ENCODE measurements at places on chromosomes 4 and X.

- DNase-seq, result no peak
These were observed 83.8 kb downstream of the FIP1L1 start for GRCh38 chr4:53461244-53461643.

- no peak for DNase-seq
These were observed 660.5 kb upstream of the SPANXN1 start for GRCh38 chrX:144586756-144587155.

DNA sequence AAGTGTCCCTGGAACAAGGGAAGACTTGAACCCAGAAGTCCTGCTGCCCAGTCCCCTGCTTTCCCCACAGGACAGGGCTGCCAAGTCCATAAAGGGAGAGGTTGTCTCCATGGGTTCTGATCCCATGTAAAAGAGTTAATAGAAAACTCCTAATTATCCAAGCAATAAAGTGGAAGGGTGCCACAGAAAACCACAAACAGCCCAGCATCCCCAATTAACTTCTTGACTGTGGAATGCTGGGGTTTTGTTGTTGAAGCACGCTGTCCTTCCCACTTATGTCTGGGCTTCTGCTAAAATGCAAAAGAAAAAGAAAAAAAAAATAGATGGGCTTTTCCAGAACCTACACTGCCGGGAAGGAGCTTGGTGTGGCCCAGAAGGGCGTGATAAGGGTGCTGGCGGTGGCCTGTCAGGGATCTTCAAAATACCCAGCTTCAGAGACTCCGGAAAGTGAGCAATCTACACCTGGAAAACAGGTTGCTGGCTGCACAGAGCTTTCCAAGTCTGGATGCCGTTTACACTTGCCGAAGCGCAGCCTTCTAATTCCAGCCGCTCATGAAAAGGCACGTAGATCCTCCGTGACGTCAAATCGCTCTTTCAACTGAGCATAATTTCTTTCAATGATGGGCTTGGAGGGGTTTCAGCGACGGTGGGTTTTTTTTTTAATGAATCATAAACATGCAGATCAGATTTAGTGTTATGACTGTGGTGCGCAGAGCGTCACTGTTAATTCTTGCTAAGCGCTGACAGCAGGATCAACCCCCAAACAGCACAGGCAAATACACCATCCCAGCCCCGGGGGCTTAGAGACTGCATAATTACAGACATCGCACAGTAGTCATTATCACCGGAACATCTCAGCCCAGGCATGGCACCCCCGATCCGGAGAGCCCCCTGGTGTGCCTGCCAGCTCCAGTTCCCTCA lies 197.6 kb downstream of the BCOR start:
- DNase-seq, result no peak

- peak; percentile 28 for DNase-seq
These were observed at the start of gene PPP1R3F for GRCh38 chrX:49269767-49270248. Gene PPP1R3F, plus strand, starts transcription at chrX:49269793. Its CDS starts 77 bp downstream, at chrX:49269870.

DNA sequence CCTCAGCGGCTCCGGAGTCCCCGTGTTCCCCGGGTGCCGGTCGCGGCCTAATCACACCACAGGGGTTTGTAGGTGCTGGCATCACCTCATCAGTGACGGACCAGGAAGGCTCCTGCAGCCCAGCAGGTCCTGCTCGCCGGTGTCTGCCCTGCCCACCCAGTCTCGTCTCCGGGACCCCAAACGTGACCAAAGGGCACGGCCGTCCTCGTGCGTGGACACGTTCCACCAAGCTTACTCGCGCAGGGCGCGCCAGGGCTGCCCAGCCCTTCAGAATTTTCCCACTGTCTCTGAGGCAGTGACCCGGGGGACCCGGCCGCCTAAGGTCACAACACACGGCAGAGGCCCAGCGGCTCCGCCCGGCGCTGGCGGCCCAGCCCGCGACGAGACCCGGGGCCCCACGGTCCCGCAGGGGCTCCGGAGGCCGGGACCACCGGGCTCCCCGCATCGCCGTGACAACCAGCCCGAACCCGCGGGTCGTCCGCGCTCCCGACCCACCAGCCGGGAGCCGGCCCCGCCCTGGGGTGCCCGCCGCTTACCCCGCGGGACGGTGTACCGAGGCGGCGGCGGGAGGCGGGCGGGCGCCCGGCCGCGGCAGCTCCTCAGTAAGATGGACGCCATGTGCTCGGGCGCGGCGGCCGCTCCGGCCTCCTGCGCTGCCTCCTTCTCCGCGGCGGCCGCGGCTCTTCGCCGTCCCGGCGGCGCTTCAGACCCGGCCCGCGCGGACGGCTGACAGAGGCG lies 454 bp downstream of the LETM1 start:
- no peak for DNase-seq

DNA sequence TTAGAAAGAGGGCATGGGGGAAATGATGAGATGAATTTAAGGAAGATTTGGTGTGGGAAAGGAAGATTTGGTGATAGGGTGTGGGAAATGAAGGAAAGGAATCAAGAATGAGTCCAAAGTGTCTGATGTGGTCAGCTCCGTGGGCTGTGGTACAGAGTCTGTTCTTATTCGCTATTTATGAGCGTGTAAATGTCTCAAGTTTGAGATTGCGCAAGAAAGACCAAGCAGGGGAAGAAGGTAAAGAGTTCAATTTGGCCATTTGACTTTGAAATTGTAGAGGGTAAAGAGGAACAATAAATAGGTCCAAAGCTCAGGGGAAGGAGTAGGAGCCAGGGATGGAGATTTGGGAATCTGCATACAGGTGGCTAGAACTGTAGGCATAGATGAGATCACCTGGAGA lies 11.3 kb upstream of the SMS start:
- no peak for DNase-seq

DNA sequence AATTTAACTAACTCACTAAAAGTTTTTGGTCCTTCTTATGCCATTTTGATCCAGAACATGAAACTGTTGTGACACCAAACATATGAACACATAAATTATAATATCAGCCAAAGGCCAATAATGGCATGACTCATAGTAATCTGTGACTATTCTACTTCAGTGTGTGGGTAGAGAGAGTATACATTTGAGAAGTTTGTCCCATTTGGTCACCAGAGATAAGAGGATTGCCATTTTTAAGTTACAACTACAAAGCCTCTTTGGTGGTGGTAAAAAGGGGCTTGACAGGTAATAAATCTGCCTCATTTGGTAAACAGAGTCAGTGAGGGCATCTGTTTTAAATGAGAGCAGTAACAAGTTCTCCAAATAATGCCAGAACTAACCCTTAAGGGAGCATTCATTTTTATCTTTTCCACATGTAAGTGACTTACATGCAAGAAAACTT lies 117.9 kb downstream of the TBC1D19 start:
- DNase-seq, result no peak

GRCh38 chrX:65926095-65927019 lies 113.5 kb downstream of the VSIG4 start:
- no peak for DNase-seq

DNA sequence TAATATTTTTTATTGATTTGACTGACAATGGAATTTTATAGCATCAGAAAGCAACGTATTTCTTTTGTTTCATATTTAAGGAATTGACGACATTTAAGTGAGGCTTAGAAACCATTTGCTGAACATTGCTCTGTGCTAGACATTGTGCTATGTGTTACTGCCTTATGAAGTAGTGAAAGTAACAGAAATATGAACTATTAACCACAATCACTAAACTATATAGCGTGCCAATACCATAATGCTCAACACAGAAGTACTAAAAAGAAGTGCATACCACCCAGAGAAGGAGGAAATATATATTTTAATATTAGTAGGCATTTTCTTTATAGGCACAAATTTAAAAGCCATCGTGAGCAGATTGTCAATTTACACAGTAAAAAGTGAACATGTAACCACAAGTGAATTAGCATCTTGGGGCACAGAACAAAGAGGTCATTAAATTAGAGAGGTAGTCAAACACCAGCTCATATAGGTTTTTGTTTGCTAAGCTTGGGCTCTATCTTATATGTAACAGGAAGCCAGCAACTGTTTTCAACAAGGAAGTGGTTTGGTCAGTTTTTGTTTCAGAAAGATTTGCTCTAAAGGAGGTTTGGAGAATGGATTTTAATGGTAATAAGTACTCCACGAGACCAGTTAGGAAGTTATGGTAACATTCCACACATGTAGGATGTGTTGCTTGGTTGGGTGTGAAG lies 270.7 kb downstream of the GRXCR1 start:
- no peak for DNase-seq

DNA sequence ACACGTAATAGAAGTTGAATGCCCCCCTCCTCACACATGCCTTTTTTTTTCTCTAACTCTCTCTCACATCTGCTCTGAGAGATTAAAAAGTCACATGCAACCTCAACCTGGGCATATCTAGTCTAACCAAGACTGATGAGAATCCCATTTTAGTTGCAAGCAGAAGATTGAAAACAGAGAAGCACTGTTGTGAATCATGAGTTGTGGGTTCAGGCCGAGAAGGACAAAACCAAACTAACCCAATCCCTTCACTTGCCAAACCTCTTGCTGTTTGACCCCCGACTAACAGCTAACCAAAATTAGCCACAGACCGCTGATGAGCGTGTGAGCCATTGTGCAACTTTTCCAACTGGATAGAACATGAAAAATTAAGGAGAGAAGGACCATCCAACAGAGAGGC lies 31.8 kb downstream of the CXCL1 start:
- no peak for DNase-seq

GRCh38 chr4:6178757-6179156 lies 21.6 kb downstream of the JAKMIP1 start:
- DNase-seq, result no peak

GRCh38 chr4:174999407-174999806 lies 81.2 kb downstream of the ADAM29 start:
- no peak for DNase-seq

DNA sequence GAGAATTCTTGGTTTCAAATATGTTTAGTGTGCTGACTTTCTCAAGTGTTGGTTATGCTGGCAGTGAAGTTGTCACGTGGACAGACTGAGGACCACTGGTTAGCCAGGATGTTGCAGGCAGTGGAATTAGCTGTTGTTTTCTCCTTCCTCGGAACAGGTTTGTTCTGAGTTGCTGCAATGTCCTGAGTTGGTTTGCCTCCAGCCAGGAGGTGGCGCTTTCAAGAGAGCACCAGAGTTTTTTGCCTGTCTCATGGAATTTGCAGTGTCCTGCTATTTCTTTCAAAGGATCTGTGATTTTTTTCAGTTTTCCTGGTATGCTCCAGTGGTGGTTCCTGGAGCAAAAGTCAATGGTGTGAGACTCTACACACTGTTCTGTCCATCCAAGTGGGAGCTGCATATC lies 158.1 kb upstream of the CXorf66 start:
- DNase-seq, result peak; percentile 13

DNA sequence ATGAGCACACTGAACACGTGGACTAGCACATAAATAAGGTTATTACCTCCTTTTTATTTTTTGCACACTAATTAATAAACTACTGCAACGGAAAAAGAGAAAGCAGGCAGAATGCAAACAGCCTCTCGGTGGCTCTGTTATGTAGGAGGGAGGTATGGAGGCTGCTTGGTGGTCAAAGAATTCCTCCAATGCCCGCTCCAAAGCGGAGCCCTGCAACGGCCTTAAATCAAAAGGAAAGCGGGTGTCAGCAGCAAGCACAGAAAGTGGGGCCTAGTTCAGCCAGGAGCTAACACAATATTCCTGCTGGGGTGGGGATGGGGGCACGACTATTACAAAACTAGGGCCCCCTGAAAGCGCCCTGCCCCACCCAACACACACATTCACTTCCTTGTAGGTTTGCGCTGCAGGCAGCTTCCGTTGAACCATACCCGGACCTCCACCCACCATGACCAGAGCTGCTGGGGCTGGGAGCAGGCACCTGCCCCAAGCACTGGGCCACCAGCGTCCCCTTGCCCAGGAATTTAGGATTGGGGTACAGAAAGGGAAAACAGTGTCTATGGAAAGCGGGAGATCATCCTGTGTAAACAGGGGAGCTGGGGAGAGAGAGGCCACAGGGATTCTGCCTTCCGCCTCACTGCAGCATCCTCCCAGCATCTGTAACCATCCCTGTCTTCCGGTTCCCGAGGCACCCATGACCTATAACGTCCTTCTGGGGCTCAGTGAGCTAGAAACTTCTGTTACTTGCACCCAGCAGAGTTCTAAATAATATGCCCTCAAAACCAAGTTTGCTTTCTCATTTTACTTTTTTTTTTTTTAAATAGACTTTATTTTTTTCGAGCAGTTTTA lies 57.1 kb upstream of the DDX3X start:
- DNase-seq, result no peak

- DNase-seq, result no peak
These were observed 287.0 kb upstream of the GALNT7 start for GRCh38 chr4:172881645-172882044.

GRCh38 chrX:101223226-101223625 lies 3.6 kb downstream of the DRP2 start:
- DNase-seq, result no peak

GRCh38 chr4:139509727-139510410 lies 46.1 kb downstream of the SETD7 start:
- no peak for DNase-seq

DNA sequence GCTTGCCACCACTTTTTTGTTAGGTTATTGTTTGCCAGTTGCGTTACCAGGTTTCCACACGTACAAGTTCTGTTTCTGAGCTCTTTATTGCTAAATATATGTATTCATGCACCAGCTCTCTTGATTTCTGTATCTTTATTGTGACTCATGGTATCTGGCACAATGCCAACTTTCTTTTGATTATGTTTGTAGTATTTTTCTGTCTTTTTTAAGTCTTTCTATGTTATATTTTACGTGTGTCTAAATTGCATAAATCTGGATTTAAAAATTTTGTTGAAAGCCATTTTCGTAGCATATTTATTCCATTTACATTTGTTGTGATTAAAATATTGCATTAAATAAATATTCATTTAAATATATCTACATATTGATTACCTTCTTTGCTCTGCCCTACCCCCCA lies 73.8 kb downstream of the KDM6A start:
- DNase-seq, result no peak

- DNase-seq, result peak; percentile 67
These were observed 4.2 kb upstream of the LEF1 start for GRCh38 chr4:108172753-108173598.

DNA sequence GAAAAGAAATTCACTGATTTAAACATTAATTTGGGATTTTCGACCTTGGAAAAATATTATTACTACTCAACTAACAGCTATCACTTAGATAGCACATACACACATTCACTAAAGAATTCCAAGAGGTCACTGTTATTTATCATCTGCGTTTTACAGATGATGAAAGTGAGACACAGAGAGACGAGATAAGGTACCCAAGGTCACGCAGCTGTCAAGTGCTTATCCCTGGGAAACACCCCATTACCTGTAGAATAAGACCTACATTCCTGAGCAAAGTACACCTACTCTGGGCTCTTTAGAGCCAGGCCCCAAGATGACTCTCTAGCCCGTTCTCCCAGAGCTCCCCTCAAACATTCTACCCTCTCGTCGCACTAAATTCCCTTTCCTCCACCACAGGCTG lies 48.6 kb downstream of the HAUS3 start:
- no peak for DNase-seq

DNA sequence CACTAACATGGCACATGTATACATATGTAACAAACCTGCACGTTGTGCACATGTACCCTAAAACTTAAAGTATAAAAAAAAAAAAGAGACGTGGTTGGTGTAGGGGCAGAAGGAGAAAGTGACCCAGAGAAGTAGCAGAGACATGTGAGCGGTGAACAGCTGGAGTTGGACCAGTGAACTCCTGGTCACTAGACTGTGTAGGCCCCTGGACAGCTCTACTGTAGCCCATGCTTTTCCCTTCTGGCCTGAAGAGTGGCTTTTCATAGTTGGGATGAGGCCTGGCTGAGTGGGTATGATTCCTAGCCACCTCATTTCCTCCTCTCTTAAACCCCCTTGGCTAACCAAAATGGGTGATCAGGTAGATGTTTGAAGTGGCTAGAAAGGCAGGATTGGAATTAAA lies 16.4 kb downstream of the TSPAN7 start:
- DNase-seq, result no peak

Measured in HEK293T (cell line).